CD4-positive, alpha-beta T cell treated with Interleukin-1 beta for 1 hour (primary cell): ENCODE measurements at places on chromosomes 11 and 22.

GRCh38 chr11:61973476-61974162, 6.2 kb upstream of the FTH1 start:
- DNase-seq: no peak

DNA sequence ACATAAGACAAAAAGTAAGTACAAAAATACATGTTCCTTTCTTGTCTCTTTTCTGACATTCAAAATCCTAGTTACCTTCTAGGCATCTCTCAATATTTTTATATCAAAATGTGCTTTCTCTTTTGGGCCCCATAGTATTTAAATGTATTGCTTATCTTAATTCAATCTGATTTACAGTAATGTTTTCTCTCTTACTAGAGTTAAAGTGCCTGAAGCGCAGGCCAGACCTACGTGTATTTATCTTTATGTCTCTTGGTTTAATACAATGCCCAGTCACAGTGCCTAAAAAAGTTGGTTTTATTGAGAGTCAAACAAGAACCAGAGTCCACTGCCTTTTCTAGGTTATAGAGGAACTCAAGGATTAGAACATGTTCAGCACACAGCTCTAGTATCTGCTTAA, 64.3 kb downstream of the FANCF start:
- DNase-seq: no peak

DNA sequence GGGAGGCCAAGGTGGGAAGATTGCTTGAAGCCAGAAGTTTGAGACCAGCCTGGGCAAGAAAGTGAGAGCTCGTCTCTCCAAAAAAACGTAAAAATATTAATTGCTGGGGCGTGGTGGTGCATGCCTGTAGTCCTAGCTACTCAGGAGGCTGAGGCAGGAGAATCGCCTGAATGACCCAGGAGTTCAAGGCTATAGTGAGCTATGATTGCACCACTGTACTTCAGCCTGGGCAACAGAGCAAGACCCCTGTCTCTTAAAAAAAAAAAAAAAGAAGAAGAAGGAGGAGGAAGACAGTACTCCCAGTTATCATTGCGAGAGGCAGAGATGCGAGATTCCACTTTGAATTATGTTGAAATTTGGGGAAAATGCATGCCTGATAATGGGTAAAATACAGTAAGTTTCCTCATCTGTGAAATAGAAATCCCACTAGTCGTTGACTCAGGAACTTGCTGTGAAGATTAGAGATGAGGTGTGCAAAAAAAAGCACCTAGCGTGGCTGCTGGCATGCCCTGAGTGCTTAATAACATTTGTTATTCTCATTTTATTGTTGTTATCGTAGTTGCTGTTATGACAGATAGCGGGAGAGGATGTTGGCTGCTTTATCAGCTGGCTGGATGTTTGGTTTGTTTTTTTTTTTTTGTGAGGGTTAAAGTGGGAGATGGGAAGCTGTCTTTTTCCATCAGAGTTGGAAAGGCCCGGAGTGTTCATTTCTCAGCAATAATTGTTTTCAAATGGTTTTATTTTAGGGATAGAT, 33.4 kb downstream of the BCR start:
- DNase-seq: no peak

DNA sequence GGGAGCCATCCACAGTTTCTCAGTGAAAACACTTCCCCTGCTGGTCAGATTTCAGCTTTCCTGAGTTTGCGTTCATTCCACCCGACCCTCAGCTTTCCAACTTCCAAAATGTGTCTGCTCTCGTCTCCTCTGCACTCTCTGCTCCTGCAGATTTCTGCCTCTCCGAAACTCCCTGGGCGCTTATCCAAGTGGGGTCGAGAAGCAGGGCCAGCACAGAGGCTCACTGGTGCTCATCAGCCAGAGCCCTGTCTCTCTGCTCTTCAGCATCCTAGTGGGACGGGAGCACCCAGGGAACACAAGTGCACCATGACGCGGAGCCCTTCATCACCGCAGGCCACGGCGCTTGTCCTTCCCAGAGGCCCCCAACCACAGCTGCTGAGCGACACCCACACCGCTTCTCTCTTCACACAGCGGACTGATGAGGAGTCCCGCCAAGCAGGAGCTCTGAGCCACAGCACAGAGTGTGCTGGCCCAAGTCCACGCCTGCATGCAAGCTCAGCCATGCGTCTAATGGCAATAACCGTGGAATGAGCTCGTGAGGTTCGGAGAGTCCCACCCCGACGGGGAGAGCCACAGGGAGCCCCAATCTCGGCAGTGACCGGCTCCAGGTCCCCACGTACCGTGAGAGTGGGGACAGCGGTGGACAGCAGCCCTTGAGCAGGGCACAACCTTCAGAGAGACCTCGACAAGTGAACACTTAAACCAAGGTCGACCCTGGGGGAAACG, 27.9 kb upstream of the MOB2 start:
- no peak for DNase-seq

GRCh38 chr11:80733790-80734189, 1293.0 kb upstream of the TENM4 start:
- DNase-seq: no peak

DNA sequence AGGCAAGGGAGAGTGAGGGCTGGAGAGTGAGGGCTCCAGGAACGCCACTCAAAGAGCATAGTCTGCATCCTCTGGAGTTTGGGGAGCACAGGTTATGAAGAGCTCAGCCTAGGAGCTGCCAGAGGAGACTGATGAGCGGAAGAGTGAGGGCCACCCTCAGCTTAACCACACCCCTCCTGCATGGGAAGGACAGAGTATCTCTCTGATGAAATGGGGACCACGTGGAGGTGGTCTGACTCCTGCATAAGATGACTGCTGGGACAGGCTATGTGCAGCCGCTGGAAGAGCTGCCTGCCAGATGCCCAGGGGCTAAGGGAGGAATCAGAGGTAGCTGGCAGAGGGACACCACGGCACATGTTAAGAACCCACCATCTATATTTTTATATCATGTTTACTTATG, 162.9 kb upstream of the POU2AF2 start:
- no peak for DNase-seq

- DNase-seq: no peak
Observed at GRCh38 chr11:119085437-119085847, 761 bp downstream of the HMBS start.

DNA sequence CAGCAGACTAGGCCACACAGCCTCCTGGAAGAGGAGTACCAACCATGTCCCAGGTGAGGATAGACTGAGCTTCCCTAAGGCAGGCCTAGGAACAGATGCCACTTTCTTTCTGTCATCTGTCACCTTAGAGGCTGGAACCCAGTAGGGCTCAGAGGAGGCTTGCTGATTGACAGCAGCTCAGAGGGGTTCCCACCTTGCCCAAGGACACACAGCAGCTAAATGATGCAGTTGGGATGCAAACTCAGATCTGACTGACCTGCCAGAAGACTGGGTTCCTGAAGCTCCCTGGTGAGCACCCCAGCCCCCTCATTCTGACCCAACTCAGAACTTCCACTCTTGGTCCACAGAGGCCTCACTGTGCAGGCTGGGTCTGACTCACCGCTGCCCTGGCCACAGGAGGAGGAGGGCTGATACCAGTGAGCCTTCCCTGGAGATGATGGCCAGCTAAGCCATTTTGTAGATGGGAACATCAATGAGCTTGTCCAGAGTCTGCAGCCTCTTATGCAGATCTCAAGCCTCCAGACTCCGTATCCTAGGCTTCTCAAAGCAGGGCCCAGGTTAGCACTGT, 14.0 kb downstream of the CAPN5 start:
- no peak for DNase-seq

DNA sequence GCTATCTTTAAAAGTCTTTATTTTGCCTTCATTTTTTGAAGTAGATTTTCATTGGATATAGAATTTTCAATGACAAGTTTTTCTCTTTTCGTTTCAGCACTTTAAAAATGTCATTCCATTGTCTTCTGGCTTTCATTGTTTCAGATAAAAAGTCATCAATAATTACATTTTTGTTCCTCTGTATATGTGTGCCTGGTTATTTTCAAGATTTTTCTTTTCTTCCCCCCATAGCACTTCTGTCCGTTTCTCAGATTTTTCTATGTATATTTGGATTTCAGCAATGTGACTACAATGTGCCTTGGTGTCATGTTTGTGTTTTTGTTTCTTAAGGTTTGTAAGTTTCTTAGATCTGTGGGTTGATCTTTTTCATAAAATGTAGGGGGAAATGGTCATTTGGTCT, 66.3 kb upstream of the HSD17B12 start:
- DNase-seq: no peak

DNA sequence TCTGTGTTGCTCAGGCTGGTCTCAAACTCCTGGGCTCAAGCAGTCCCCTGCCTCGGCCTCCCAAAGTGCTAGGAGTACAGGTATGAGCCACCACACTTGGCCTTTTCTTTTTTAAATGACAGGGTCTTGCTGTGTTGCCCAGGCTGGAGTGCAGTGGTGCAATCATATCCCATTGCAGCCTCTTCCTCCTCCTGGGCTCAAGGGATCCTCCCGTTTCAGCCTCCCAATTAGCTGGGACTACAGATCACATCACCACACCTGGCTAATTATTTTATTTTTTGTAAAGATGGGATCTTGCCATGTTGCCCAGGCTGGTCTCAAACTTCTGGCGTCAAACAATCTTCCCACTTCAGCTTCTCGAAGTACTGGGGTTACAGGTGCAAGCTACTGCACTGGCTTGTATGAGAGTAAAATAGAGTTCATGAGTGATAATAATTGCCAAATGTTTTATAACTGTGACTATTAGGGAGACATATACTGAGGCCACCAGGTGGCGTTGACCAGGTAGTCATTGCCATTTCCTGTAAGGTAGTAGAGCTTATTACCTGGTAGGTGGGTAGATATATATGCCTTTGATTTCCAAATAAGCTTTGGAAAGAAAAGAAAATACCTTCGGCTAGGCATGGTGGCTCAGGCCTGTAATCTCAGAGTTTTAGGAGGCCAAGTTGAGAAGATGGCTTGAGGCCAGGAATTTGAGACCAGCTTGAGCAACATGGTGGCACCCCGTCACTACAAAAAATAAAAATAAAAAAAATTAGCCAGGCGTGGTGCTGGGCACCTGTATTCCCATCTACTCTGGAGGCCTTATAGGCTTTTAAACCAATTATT, 5.4 kb downstream of the FDX1 start:
- DNase-seq: peak; percentile 42

GRCh38 chr11:59204746-59205145, 8.0 kb downstream of the MPEG1 start:
- no peak for DNase-seq

- DNase-seq: no peak
Observed at GRCh38 chr11:12279672-12280108, 97.7 kb upstream of the PARVA start.

DNA sequence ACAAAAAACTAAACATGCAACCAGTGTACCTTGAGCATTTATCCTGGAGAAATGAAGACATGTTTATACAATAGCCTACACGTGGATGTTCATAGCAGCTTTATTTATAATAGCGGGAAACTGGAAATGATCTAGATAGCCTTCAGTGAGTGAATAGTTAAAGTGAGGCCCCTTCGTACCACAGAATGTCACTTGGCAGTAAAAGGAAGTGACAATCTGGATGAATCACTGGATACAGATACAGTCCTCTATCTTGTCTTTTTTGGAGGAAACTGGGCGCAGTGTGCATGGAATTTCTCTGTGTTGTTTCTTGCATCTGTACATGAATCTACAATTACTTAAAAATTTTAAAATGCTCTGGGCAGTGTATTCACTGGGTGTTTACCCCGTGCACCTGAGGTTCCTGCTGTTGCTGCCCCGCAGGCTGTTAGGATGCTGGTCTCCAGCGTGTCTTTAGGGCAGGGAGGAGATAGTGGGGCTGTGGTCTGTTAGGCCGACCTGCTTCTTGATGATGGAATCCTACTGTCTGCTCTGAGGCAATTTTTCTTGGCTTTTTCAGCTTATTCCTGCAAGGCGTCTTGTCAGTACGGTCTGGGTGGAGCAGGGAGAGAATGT, 23.2 kb downstream of the DERL3 start:
- DNase-seq: no peak

DNA sequence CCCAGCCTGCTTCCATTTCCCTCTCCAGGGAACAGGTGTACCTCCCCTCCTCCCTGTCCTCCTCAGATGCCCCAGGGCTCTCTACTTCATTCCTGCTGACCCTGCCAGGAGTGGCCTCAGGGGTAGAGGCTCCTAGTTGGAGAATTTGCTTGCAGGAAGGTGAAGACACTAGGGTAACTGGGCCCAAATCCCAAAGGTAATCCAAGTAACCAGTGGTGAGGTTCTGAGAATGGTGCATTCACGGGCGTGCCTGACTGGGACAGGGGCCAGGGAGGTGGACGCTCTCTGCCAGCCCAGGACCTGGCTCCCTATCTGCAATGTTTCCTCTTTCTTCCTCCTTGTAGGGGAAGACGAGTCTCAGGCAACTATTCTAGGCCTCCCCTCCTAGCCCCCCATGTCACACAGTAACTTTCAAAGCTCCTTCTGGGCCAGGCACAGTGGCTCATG, 2.9 kb downstream of the SLC35C1 start:
- no peak for DNase-seq

GRCh38 chr11:13242564-13242963, 35.0 kb upstream of the BMAL1 start:
- DNase-seq: no peak

DNA sequence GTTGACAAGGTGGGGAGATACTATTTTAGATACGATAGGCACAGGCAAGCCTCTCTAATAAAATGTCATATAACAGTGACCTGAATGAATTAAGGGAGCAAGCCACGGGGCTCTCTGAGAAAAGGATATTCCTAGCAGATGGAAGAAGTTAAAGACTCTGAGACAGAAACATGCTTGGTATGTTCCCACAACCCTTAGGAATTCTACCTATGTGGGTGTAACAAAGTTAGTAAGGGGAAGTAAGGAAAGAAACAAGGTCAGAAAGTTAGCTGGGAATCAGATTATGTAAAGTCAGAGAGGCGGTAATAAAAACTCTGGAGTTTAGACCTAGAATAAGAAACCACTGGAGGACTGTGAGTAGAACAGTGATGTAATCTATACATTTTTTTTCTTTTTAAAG, 59.7 kb upstream of the GDPD4 start:
- DNase-seq: no peak

DNA sequence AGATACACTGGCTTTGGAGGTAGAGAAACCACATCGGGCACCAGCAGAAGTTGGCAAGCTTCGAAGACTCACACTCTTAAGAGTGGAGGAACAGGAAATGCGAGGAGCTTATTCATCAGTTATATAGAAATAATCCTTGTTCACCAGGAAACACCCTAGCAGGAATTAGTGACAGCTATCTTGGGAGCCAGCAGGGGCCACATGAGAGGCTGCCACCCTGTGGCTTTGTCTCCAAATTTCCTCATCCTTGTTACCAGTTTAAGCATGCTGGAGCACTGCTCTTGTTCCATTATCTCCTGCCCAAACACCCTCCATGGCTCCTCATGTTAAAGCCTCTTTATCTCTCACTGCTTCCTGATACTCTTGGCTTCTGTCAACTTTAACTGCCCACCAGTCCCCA, 131.0 kb downstream of the PLEKHA7 start:
- no peak for DNase-seq

DNA sequence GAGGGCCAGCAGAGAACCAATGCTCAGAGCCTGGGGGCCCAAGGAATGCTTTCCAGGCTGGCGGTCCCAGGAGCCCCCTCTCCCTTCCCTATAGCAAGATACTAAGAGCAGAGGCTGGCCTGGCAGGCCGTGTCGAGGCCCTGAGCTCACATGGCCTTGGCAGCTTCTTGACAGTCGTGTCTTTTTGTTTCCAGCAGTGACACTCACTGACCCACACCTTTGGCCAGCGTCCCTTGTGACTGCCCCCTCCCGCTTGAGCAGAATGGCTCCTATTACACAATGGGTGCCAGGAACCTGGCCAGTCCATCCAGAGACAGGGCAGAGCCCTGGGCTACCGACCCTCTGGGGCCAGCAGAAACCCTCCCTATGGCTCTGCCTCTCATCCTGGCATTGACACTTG, 6.4 kb upstream of the CCND1 start:
- no peak for DNase-seq

GRCh38 chr11:82045748-82046457, 687.8 kb downstream of the FAM181B start:
- DNase-seq: no peak
